ENCODE measurements at places on chromosomes 4 and X.

DNA sequence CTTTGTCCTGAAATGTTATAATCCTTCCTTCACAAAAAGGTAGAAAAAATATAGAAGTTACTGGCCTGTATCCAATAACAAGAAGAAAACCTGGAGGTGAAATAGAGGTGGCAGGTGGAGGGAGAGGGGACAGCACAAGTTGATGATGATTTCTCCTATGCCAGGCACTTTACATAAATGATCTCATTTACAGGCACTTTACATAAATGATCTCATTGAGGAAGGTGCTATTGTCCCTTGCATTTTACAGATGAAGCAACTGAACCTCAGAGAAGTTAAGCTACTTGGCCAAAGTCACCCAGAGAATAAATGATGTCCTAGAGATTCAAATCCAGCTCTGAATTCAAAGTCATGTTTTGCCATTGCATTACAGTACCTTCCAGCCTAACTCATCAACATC, 7.1 kb upstream of the OPHN1 start:
- no peak for DNase-seq

- no peak for DNase-seq
Observed at GRCh38 chrX:134622813-134623185, 35.5 kb downstream of the PLAC1 start.

DNA sequence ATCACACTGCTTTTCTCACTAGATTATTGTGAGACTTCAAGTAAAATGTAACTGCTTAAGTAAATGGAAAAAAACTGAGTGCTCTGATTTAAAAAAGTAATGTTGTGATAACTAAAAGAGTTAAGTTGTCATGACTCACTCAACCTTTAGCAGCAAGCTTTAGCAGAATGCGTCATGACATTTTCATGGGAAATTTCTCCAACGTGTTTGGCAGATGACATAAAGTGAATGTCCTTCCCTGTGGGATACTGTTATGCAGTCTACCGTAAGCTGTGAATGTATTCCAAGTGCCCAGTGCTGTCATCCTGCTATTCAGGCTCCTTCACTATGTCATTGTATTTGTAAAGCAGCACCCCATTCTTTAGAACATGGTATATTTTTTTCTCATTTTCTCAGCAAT, 136.2 kb downstream of the CPXCR1 start:
- DNase-seq: no peak

DNA sequence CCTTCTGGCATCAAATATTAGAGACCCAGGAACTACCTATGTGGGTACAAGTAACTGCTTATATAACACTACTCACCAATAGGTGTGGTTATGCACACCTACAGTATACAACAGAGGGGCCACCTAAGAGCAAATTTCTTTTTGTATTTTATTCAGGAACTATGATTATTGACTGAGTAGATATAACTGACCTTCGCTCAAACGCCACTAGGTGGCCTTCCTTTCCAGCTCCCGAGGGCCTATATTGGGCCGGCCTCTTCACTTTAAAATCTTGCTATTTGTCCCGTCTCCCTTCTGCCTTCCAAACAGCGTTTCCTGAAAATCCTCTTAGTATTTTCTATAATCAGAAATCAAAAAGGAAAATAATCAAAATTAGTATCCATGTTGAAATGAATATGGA, 19.9 kb upstream of the PABPC5 start:
- DNase-seq: no peak

GRCh38 chr4:118313098-118313497, 39.7 kb downstream of the PRSS12 start:
- no peak for DNase-seq

- DNase-seq: no peak
Observed at GRCh38 chrX:49066690-49067089, 7.1 kb downstream of the PRAF2 start.
